Stimulated activated CD8-positive, alpha-beta memory T cell treated with anti-CD3 and anti-CD28 coated beads, Interleukin-15, amount 100 ng/mL, for 1 hour (primary cell): ENCODE measurements at places on chromosomes 3 and 15.

DNA sequence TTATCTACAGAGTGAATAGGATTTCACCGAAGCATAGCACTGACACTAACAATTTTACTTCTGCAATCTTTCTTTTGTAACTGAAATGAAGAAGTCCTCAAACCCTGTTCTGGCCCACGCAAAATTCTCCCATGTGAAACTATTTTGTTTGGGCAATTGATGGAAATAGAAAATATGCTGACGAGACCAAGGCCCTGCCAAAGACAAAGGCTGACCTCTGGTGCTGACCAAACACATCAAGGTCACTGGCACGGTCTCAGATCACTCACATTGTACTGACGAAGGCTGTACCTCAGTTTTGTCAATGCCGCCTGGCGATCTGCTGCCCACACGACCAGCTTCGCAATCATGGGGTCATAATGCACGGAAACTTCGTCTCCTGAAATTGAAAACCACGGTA is 58.4 kb upstream of the DCUN1D1 start:
- DNase-seq, result no peak

DNA sequence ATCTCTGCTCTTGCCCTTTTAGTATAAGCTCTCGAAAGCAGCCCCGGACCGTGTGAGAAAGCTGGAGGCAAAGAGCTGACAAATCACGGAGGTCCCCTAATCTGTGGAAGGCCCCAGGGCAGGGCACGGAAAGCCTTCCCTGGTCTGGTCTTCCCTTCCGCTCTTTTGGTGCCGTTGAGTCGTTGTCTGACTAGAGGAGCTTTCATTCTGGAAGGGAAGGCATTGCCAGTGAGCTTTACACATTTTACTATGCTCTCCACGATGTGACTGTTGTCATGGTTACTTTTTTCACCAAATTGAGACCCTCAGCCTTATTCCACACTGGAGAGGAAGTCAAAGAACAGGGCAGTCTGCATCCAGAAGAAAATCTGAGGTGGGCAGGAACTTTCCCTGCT is 71.7 kb downstream of the CYP19A1 start:
- DNase-seq, result no peak

DNA sequence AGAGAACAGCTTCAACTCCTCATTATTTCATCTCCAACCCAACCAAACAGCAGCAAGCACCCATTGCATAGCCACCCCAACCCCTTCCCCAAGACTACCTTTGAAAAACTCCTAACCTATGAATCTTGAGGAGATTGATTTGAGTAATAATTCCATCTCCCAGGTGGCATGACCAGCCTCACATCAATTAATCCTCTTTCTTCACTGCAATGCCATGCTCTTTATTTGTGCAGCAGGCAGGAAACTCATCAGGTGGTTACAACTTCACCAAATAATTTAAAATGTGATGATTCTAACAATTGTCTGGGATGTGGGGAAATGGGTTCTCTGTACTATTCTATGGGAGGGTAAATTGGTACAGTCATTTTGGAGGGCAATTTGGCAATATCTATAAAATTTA is 68.1 kb upstream of the POMGNT2 start:
- DNase-seq, result no peak

DNA sequence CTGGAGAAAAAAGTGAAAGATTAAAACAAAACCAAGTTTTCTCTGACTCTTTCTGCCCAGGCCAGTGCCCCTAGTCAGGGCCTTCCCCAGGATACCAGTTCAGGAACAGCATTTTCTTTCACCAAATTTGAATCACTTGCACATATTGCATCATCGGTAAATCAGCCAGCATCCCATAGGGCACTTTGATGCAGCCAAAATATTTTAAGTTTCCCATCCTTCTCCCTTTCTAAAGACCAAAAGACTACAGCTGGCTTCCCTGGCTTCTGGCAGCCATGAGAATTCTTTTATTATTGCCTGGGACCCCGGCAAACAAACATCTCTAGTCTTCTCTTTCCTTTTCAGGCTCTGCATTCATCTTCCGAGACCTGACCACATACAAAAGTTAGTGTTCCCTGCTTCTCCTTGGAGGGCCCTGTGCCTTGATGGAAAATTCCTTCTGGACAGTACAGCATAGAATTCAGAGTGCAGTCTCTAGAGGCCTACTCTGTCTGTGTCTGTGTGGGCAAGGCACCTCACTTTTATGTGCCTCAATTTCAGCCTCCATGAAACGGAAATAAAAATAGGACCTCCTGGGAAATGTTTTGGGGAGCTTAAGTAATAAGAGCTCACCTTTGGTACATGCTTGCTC is 348.0 kb downstream of the VPS13C start:
- DNase-seq, result no peak

DNA sequence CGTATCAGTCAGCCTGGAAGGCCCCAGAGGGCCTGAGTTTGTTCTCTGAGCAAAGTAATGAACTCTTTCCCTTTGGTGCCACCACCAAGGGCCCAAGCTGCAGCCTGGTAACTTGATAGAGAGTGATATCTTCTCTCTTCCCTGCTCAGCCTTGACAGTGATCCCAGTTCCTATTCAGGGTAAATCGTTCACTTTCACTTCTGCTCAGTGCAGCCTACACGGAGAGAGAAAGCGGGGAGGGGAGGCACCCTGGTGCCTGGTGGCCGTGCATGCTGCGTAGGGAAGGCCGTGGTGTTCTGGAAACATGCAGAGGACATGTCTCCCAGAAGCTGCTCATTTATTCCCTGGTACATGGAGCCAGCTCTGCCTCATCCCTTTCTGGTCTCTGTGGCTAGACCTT is 54.9 kb downstream of the KIF9 start:
- no peak for DNase-seq

DNA sequence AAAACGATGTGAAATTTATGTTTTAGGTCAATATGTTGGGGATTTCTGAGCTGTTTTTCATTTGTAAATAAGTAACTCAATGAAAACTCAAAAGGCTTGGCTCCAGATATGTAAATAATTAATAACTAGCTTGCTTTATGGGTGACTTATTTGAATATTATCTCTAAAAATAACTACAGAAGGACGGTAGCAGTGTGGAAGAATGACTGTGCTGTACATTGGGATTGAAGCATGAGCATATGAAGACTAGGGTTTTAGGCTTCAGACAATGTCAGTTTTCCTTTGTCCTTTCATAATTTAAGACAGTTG is 343.9 kb downstream of the GRM7 start:
- DNase-seq, result no peak

DNA sequence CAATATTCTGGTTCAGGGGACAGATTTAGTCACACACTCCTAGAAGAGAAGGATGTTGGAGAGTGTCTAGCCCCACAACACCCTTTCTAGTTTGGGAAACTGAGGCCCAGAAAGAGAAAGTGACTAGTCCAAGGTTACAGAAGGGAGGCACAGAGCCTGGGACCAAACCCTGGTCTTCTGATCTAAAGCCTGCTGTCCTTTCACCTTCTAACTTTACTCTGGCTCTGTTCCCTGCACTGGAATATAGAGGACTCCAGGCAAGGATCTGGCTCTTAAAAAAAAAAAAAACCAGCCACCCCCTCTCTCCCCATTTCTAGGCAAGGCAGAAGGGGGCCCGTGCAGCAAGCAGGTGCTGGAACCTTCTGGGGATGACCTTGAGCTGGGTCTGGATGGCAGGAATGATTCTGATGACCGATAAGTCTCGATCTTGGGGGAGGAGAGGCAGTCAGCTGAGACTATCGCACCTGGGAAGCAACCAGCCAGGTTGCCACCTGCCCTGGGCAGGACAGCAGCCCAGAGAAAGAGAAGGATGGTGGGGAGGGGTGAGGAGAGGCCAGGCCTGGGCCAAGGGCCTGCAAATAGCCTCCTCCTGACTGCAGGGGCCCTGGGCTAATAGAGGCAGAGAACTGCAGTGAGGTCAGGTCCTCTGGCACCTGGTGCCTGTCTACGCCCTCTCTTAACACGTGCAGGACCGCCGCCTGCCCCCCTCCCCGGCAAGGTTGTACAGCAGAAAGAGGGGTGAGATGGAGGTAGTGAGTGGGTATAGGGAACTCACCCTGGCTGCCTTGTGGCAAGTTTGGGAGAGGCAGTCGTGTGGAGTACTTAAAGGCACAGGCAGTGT is 30.4 kb upstream of the RHCG start:
- DNase-seq, result no peak

GRCh38 chr3:25547103-25547502 is 117.6 kb downstream of the TOP2B start:
- DNase-seq, result no peak

- no peak for DNase-seq
Observed at GRCh38 chr3:172892158-172892557, 141.6 kb downstream of the ECT2 start.

DNA sequence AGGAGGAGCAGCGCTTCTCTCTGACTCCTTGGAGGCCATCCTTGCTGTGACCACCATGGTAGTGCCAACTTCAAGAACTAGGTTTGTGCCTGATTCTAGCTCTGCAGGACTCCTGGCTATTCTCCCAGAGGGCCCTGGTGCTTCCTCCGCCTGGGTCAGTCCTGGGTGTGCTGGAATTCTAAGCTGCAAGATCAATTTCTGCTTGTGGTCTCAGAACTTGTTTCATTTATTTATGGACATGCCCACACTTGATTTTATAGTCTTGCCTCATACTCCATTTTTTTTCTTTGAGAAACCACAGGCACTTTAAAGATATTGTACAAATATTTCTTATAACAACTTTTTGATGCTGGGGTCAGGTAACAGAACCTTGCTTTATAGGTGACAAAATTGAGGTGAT is 87.6 kb downstream of the PDCD6IP start:
- no peak for DNase-seq
